Dermis blood vessel endothelial cell (primary cell): ENCODE measurements at places on chromosomes 5 and 9. TPM values are rescaled to one million over a fixed set of nuclear protein-coding genes. Genes with fewer than 3 reads are reported as not detected.

The SV2C gene
- 0.05 TPM in 1 of 2 replicates, not detected in the other for total RNA-seq

The FBXW5 gene
- total RNA-seq: 255 and 270 TPM in 2 replicates

The POC5 gene
- 14.0 and 14.7 TPM in 2 replicates for total RNA-seq

The PPP3R2 gene
- not detected in 2 replicates for total RNA-seq

DNA sequence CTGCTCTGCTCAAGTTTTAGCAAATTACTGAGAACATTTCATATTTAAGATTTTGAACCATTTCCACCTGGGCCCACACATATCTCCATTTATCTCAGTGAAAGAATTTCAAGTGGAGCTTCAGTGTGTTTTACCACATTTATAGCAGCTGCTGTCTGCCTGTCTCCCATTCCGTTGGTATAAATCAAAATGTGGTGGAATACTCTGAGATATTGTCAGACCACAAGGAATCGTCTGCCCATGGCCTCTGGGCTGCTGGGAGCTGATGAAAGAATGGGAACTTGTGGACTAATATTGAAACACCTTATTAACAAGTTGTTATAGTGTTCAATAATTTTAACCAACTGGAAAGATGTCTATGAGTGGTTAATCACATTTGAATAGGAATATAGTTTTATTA, 33.3 kb downstream of the MAST4 start:
- DNase-seq: no peak

- DNase-seq: peak; percentile 72
Measured at GRCh38 chr9:131762356-131762932, 22.6 kb upstream of the RAPGEF1 start.

GRCh38 chr5:4395752-4396151, 744.4 kb upstream of the ADAMTS16 start:
- no peak for DNase-seq

GRCh38 chr5:83556190-83556589, 84.6 kb downstream of the VCAN start:
- no peak for DNase-seq

DNA sequence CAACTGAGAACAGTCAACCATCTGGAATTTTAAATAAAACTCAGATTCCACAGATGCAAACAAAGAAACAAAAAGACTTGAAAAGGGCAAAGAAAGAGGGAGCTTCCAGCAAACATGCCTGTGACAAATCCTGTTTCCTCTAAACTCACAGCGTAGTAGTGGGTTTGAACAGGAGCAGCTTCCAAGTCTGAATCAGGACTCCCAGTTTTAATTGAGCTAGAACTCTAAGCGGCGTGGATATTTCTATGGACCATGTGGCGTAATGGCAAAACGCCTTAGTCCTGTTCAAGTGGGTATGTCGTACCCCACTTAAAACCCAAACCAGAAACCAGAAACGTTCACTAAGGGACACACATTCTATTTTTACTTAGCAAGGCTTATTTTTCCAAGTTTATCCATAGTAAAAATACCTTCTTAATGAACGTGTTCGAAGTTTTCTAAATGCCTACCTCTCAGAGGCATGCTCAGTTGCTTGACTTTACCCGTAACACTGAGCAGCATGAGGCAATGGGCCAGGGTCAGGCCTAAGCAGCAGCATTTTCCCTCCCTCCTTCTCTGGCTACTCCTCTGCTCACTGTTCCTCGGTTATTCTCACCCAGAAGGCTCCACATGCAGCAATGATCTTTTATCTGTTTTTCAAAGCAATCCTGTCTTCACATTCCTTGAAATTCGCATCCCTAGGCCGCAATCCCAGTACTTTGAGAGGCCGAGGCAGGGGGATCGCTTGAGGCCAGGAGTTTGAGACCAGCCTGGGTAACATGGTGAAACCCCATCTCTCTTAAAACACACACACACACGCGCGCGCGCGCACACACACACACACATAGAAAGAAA, 77.9 kb downstream of the FNBP1 start:
- DNase-seq: peak; percentile 47

DNA sequence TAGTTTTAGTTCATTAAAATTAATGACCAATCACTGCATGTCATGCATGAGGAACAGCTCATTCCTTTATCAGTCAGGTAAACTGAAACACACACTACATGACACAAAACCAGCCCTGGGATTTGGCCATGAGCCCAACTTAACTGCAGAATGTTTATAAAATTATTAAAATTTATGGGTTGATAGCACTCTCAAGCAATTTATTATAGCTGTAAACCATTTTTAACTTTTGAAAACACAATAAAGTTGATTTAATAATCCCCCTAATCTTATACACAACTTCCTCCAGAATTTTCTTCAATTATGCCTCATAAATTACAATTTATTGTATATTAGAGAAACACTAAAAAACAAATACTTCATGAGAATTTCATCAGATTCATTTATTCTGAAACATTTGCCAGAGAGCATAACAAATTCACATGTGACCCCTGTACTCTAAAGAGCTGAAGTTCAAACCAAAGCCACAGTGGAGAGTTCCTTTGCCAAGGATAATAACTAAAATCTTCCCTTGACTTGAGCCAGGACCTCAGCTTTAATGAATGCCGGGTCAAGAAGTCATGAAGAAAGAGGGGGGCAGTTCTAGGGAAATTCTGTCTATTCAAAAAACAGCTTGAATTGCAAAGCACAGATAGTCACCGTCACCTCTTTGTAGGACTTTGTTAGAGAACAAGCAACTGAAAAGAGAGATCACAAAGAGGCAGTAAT, 763.7 kb upstream of the GRAMD2B start:
- DNase-seq: peak; percentile 56

- no peak for DNase-seq
Measured at GRCh38 chr9:131651160-131651559, 88.7 kb downstream of the RAPGEF1 start.

DNA sequence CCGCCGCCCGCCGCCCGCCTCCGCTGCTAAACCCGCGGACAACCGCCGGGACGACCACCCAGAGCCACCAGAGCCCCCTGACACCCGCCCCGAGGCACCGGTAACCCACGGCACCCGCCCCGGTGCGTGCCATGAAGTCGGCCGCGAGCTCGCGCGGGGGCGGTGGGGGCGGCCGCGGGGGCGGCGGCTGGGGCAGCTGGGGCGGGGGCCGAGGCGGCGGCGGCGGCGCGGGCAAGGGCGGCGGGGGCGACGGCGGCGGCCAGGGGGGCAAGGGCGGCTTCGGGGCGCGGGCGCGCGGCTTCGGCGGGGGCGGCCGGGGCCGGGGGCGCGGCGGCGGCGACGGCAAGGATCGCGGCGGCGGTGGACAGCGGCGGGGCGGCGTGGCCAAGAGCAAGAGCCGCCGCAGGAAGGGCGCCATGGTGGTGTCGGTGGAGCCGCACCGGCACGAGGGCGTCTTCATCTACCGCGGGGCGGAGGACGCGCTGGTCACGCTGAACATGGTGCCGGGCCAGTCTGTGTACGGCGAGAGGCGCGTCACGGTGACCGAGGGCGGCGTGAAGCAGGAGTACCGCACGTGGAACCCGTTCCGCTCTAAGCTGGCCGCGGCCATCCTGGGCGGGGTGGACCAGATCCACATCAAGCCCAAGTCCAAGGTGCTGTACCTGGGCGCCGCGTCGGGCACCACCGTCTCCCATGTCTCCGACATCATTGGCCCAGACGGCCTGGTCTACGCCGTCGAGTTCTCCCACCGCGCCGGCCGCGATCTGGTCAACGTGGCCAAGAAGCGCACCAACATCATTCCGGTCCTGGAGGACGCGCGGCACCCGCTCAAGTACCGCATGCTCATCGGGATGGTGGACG, 499 bp downstream of the FBLL1 start:
- peak; percentile 17 for DNase-seq

DNA sequence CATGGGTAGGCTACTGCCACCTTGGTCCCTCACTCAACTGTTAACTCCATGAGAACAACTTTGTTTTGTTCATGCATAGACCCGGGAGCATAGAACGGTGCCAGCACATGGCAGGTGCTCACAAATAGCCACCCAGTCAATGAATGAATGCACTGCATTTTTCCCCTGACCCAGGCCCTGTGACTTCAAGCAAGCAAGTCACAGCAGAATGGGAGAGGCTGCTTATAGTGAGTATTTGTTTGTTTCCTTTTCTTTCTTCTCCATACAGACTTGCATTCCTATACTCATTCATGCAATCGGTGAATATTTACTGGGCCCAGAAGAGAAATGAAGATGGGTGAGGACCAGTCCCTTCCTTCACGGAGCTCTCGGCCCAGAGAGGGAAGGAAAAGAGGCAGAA, 62.0 kb downstream of the SHB start:
- no peak for DNase-seq

DNA sequence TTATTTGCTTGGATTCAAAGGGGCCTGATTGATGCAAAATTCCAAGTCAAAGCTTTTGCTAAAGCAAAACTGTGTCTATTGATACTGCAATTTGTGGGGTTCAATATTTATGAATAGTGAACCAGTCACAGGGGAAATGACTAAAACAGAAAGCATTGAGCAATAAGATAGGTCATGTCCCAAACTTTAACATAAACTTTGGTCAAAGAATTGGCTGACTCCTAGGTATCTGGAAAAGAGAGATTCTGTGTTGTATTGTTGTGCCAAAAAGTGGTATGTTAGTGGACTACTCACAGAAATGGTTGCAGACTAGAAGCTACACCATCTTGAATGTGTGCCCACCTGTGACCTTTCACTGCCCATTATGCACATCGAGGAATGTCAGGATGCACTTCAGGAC, 585.5 kb upstream of the RGMB start:
- DNase-seq: no peak

DNA sequence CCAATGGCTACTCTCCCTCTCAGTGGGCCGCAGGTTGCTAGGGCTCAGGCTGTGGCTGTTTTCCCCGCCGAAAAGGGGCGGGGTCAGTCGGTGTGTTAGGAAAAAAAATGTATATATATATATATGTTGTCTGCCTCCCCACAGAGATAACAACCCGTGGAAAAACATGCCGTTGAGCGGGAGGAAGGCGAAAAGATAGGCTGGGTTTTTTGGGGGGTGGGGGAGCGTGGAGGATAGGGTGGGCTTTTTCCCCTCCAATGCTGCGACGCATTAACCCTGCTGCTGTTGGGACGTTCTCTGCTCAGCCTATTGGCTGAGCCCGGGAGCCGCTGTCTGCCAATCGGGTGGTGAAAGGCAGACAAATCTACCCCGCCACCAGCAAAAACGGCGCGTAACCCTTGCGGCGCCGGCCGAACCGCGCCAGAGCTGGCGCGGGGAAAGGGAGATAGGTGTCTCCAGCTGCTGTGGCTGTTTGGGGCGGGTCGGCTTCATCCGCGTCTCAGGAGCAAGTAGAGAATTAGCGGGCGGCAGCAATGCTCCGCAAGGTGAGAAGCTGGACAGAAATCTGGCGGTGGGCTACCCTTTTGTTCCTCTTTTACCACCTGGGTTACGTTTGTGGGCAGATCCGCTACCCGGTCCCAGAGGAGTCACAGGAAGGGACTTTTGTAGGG, at the start of gene PCDHGC4:
TSS of gene PCDHGC4 (plus strand) at position 390 of the 671 bp plus-strand sequence. CDS start at position 534, 144 bp downstream.
- peak; percentile 56 for DNase-seq

DNA sequence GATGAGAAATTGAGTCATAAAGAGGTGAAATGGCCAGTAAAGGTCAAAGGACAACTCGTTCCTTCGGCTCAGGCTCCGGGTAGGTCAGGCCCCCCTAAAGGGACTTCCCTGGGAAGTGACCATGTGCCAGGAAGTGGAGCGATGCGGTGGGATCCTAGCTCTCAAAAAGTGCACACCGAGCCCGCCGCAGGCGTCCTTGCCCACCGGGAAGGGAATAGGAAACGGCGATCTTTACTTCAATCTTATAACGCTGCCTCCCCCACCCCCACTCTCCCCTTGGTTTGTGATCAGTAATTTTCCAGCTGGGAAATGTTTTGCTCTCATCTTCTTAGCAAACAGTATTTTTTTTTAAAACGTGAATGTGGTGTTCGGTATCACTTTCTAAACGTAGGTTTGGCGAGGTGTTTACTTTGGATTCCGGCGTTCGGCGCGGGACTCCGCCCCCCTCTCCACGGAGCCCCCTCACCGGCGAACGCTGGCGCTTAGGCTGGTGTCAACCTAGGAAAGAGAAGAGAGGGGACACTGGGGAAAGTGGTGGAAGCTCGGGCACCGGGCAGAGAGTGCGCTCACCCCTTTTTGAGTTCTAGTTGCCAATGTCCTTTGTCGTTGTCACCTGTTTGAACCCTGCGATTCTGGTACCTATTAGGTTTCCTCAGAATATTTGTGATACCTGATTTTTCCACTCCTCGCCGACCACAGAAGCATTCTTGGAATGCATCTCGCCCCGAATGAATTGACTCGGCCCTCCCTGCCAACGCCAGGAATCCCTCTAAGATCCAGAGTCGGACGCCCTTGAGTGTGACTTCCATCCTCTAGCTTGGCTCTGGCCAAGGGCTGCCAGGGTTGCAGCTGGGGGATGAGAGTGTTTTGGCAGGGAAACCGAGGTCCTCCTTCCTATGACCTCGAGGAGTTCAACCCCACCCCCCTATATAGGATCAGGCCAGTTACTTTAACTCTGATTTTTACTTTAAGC, 1.8 kb upstream of the KLF4 start:
- peak; percentile 15 for DNase-seq

DNA sequence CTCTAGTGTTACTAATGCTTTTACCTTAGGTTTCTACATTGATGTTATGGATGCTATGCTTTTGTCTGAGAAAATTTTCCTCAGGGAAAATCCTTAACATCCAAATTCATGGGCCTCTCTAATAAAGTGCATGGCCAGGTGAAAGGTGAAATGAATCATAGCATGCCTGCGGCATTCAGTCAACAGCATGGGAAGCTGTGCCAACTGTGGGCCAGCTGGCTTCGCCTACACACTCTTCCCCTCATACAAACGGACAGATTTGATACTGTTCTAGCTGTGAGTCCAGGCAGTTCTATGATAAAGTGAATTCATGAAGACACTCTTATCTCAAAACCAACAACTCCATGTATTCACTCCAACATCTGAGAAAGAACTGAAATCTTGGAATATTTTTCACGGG, 374.1 kb downstream of the PLK2 start:
- DNase-seq: peak; percentile 85

GRCh38 chr9:23492126-23493002, 333.7 kb downstream of the ELAVL2 start:
- peak; percentile 0 for DNase-seq

DNA sequence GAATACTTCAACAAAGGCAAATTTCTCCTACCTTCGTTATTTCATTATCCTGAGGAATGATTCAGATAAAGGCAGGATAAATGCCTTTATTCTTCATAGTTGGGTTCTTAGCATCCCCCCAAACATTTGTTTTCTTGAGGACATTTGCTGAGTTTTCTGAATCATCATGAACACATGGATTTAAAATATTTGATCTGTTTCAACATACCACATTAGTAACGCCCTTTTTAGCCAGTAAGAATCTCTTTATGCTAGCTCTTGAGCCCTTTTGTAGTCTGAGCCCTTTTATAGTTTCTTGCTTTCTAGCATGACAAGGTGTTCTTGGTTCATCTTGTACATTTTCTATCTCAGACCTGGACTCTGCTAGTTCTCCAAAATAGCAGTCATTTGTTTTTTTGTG, 27.9 kb downstream of the SKIC3 start:
- DNase-seq: no peak

DNA sequence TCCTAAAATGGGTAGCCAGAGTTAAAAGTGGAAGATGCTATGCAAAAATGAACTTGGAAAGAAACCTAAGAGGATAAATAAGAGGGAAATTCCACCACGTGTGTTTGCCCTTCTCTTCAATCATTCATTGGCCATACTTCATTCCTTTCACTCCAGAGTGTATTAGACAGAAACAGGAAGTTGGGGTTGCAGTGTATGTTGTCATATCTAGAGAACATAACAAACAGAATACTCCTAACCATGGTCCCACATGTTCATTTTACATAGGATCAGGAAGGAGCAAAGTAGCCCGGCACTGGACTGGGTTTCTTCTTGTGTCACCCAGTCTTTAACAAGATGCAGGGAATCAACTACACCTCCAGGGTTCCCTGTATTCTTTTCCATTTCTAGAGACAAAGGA, 7.6 kb upstream of the GPBP1 start:
- DNase-seq: no peak

- DNase-seq: no peak
Measured at GRCh38 chr5:86881493-86882090, 263.9 kb downstream of the COX7C start.
